Natural killer cell treated with Interleukin-12 subunit alpha and Interleukin-12 subunit beta and Interleukin-15 and Interleukin-18, amount 100 ng/mL, for 72 hours (primary cell): ENCODE measurements at places on chromosomes 3 and 15. TPM values are rescaled to one million over a fixed set of nuclear protein-coding genes. Genes with fewer than 3 reads are reported as not detected.

Gene LCTL
- not detected for total RNA-seq

GRCh38 chr15:73345658-73346057 is 23.1 kb downstream of the HCN4 start:
- no peak for DNase-seq

DNA sequence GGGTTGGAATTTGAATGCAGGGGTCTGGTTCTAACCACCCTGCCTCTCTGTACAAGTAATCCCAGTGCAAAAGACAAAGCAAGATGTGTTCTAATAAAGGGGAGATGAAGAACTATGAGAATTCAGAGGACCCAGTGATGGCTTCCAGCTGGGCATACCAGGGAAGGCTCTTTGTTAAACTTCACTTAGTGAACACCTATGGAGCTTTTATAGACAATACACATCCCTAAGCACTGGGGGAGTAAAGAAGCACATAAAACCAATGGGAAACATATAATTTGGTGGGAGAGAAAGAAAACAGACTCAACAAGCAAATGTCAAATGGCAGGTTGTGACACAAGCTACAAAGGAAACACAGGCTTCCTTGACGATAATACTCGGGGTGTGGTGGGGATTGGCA is 47.9 kb upstream of the RNU6-1 start:
- no peak for DNase-seq

Gene SAXO2
- 0.59 TPM for total RNA-seq

GRCh38 chr15:52797625-52798501 is 7.7 kb upstream of the ONECUT1 start:
- DNase-seq, result no peak

Gene GOLGA6D
- not detected for total RNA-seq

DNA sequence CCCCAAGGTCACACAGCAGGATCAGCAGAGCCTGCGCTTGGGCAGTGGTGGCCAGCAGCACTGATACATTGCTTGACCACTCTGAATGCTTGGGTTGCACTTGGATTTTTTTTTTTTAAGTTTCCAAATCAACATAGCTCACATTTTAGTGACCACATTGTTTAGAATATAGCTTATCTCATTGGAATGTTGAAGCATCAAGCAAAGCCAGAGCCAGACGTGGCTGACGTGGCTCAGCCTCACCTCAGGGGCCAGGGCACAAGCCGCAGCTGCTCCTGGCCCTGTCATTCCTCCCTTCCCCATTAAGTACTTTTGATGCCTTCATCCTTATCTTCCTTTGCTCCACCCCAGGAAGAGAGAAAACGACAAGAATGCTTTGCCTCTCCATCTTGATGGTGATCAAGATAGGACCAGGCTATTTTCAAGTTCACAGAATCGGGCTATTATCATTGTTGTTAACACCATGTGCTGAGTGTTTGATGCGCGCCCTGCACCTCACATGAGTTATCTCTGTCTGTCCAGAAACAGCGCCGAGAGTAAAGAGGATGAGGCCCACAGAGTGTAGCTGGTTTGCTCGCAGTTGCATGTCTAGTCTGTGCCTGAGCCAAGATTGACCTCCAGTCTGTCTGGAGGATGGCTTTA is 75.8 kb downstream of the AAGAB start:
- DNase-seq, result no peak

- DNase-seq, result no peak
Measured at GRCh38 chr15:71332431-71333004, 217.2 kb downstream of the THSD4 start.

DNA sequence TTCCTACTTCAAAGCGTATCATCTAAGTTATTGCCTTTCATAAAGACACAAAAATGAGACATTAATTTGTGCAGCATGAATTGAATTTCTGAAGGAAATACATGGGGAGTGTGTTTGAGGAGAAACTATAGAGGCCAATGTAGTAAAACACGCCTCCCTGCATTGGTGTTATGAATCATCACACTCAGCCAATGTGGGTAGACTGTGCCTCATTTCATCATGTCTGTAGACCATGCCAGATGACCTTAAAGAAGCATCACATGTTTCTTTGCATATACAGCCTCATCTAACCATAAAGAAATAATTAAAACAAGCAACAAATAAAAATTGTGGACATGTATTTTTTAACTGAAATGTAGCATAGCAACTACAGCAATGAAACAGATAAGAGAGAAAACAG is 486.0 kb upstream of the ADAMTS9 start:
- no peak for DNase-seq

GRCh38 chr15:52532427-52532826 is 3.7 kb upstream of the MYO5A start:
- no peak for DNase-seq

DNA sequence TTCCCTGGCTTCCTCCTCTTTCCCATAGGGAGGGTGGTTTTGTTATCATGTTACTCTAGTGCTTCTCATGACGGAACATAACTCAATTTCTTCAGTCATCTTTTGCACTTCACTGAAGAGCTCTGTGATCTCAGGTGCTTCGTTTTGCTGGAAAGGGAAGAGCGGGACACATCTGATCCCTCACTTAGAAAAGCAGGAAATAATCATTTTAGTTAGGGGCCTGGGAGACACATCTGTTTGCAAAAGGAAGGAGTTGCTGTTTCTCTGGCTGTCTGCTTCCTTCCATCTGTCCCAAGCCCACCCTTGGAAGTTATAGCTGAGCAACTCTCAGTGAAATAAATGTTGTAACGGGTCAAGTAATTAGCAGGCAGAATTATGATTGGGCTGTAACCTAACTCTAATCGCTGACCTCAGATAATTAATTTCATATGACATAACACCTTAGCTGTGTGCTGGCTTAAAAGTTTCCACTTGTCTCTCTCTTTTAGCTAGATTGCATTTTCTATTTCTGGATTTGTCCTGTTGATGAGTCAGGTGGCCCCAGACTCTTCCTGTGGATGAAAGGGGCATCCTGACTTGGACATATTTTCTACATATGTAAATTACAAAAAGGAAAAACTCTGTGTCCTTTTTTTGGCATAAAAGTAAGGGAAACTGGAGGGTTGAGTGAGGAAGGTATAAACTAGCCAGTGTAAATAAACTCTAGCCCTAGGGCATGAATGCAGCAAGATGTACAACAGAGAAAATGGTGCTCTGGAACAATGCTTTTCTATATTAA is 11.0 kb upstream of the FILIP1L start:
- no peak for DNase-seq

GRCh38 chr3:194148383-194148782 is 12.4 kb downstream of the HES1 start:
- DNase-seq, result no peak
